ENCODE measurements at places on chromosomes 7 and 10. TPM values are rescaled to one million over a fixed set of nuclear protein-coding genes. Genes with fewer than 3 reads are reported as not detected.

Gene PON1
- total RNA-seq: not detected

DNA sequence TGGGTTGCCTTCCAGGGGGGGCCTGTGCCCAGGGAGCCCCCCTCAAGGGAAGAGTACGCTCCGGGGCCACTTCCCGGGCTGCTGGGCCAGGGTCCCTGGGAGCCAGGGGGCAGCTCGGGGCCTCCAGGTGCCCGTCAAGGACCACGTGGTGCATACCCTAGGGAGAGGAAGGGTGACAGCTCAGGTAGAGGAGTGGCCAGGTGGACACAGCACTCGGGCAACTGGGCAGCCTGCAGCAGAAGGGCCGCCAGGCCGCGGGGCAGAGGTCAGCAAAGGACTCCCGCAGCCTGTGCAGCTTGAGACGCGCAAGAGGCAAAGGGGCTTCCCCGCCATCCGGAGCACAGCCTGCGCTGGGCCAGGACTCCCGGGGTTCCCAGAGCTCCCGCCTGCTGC lies 26.4 kb downstream of the AP5Z1 start:
- DNase-seq: no peak

DNA sequence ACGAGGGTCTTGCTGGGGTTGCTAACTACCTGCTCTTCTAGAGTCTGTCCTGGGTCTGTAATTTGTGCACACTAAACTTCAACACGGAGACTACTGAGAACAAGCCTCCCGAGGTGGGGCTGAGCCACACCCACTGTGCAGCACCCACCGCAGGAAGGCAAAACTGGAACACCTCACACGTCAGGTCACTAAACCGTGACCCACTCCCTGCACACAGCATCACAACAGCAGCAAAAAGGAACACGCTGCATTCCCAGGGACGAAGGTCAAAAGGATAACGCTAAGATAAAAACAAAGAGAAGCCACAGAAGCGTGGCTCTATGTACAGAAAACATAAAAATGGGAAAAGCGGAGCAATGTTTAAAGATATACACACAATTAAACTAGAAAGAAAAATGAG lies 170.1 kb downstream of the MAD1L1 start:
- no peak for DNase-seq

GRCh38 chr7:40826411-40827221 lies 691.8 kb downstream of the SUGCT start:
- no peak for DNase-seq

DNA sequence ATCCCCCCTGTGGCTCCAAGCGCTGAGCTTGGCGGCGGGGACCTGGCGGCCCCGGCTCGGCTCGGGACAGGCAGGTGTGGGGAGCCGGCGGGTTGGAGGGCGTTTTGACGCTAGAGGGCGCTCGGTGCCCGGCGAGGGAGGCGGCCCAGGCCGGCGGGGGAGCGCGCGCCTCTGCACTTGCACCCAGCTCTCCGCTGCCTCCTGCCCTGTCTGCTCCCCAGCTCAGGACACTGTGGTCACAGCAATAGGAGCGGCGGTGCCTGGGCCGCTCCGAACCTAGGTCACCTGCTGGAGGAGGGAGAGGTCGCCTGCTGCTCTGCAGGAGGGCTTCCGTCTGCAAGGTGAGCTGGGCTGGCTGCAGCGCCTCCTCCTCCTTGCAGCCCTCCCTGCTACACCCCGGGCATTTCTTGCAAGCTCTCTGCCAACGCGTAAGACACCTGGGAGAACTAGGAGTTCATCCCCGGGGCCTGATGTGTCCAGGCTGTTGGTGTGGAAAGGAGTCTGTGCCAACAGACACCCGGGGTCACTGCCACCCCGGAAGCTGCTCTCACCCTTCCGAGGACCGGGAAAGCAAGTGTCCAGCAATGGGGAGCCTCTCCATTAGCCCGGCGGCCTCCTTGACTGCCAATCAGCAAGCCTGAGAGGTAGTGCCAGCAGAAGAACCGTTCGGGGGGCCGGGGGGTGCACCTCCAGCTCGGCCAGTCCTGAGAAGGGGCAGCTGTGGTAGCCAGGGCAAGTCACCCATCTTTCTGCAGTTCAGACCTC lies 620.4 kb downstream of the GALNT17 start:
- DNase-seq: no peak

DNA sequence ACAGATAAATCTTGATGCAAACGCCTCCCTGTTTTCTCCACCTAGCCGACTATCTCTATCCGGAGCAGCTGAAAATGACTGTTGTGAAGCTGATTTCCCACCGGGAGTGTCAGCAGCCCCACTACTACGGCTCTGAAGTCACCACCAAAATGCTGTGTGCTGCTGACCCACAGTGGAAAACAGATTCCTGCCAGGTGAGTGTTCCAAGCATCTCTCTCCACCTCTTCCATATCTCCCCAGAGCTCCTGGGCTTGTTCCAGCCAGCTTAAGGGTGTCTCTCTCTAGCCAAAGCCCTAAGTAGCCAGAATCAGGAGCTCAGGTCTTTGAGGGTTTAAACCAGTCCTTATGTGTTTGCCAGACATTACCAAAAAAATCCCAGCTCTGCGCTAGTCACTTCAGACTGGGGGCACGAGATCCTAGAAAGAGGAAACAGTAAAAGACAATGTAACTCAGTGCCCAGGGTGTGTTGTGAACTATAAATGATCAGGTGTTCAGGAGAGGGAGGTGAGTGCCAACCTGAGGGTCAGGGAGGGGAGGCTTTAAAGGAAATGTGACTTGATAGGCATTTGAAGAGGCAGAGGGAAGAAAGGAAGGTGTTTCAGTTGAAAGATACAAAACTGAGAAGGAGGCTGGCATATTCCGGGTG lies 4.4 kb downstream of the PLAU start:
- DNase-seq: no peak

Gene HABP2
- total RNA-seq: not detected

Gene EBLN1
- total RNA-seq: not detected

Gene HOXA7
- total RNA-seq: not detected

Data from T-helper 17 cell (primary cell).